DMS53 (cell line): ENCODE measurements at places on chromosomes 7 and 10.

- no peak for DNase-seq
These were observed 50.4 kb upstream of the NFE2L3 start for GRCh38 chr7:26101361-26102151.

GRCh38 chr7:45160417-45160881 is 2.9 kb downstream of the RAMP3 start:
- DNase-seq: no peak

GRCh38 chr7:38451840-38452239 is 178.4 kb upstream of the TARP start:
- DNase-seq: peak; percentile 70

- peak; percentile 87 for DNase-seq
These were observed 26.5 kb downstream of the LRGUK start for GRCh38 chr7:134153493-134154136.

DNA sequence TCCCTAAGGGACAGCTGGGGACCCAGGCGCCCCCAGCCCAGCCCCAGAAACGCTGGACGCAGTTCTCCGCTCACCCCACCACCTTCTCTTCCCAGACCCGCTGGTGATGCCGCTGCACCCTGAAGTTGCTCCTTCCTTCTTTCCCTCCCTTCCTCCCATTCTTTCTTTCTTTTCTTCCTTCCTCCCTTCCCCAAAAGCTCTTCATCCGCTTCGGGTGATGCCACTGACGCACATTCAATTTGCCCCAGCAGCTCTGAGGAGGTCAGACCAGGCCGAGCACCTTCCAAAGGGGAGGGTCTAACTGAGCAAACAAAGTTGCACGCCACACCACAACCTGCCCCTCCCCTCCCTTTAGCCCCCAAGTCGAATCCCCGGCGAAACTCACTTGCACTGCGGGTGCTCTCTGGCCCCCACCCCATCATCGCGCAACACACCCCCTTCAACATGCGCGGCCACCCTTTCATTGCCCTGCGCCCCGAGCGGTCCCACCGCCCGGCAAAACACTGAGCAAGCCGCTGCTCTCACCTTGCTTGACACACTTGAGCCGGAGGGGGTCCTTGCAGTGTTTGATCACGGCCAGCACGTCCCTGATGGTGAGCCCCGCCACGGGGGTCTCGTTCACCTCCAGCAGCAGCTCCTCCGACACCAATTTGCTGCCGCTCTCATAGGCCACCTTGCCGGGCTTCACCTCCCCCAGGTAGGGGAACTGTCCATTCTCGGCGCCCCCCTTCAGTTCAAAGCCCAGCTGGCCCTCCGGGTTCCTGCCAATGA is 787 bp downstream of the MAGI2 start:
- peak; percentile 67 for DNase-seq

- DNase-seq: no peak
These were observed 95.6 kb upstream of the DDC start for GRCh38 chr7:50660830-50661175.

GRCh38 chr7:7321681-7322080 is 139.3 kb downstream of the C1GALT1 start:
- DNase-seq: peak; percentile 96
